Umbilical cord (tissue), 2 donors: ENCODE measurements at places on chromosomes 3 and 15.

- no peak for DNase-seq
These were observed 44.2 kb upstream of the RPL32 start for GRCh38 chr3:12885583-12885930.

GRCh38 chr3:167445491-167445890, 28.4 kb downstream of the SERPINI2 start:
- no peak for DNase-seq

DNA sequence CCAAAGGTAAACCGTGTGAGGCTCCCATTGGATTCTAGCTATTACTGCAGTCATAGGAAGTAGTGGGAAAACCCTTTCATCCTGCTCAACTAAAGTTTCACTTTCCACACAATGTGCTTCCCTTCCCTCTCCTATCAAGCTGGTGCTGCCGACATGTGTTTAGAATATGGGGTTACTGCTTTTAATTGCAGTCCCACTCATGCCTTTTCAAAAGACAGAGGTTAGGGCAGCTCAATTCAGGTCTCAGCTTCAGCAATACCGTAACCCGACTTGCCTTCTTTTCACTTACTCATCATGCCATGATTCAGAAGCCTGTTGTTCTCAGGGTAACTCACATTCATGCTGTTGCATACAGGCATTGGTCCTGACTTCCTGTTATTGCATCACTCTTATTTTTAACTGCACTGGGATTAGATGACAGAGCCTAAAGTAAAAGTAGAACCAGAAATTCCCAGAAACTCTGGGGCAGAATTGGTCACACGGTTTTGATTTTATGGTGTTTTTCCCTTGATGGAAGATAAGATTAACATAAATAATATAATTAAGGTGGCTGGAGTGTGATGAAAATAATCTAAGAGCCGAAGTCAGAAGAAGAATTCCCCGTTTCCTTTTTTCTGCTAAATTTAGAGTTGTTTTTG, 45.7 kb downstream of the C2CD4B start:
- DNase-seq: peak; percentile 68

GRCh38 chr3:113668015-113668414, 28.4 kb downstream of the USF3 start:
- no peak for DNase-seq

- DNase-seq: peak; percentile 85
These were observed 226.8 kb upstream of the BHLHE40 start for GRCh38 chr3:4752201-4753072.

DNA sequence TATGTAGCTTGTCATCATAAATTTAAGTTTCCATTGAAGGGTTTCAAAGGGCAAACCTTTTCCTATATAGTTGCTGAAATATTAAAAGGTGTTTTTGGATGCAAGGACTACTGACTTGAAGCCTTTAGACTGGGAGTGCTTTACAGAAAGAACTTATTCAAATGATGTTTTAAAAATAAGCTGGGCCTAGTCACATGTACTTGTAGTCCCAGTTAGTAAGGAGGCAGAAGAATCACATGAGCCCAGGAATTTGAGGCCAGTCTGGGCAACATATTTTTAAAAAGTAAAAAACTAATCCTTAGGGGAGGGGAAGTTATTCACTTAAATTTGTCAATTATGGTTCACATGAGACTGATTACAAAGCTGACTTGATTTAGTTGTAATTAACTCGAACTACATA, 65.0 kb downstream of the SMARCC1 start:
- no peak for DNase-seq

DNA sequence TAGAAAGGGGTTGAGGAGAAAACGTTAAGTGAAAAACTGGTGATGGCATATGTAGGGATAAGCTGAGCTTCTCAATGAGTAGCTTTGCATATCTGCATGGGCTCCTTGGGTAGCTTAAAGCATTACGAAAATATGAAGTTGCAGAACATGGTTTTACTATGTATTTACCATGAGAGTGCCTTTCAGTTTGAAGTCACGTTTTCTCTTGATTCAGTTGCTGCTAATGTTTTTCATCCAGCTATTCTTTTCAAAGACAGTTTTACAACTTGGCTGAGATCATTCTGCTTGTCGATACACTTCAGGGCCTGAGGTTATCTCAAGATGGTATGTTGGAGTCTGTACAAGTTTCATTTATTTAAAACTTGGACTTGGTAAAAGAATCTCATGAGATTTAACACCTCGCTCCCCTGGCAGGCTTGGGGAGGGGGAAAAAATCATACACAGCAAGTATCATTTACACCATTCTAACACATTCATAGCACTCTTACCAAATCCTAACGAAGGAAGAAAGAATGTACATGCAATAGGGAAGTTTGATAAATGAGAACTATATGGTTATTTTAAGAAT, 103.3 kb upstream of the CMC1 start:
- DNase-seq: peak; percentile 70

GRCh38 chr3:83926291-83926690, 1032.5 kb upstream of the CADM2 start:
- no peak for DNase-seq

DNA sequence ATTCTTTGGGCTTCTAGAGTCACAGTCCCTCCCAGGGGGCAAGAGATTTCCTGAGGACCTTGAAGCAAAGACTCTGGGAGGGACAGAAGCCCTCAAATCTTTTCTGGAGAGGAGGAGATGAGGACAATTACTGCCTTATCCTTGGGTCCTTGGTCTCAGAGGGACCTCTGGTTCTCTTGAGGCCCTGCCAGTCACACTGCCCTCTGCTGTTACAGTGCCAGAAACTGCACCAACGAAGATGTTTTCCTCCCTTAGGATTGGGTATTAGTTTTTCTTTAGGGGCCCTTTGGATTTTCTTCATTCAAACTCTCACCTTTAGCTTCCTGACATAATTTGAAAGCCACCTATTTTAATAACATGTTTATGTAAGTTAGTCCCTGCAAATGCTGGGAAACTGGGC, 58.2 kb upstream of the SCN5A start:
- DNase-seq: no peak

- DNase-seq: no peak
These were observed 192.2 kb downstream of the MBNL1 start for GRCh38 chr3:152460936-152461335.

DNA sequence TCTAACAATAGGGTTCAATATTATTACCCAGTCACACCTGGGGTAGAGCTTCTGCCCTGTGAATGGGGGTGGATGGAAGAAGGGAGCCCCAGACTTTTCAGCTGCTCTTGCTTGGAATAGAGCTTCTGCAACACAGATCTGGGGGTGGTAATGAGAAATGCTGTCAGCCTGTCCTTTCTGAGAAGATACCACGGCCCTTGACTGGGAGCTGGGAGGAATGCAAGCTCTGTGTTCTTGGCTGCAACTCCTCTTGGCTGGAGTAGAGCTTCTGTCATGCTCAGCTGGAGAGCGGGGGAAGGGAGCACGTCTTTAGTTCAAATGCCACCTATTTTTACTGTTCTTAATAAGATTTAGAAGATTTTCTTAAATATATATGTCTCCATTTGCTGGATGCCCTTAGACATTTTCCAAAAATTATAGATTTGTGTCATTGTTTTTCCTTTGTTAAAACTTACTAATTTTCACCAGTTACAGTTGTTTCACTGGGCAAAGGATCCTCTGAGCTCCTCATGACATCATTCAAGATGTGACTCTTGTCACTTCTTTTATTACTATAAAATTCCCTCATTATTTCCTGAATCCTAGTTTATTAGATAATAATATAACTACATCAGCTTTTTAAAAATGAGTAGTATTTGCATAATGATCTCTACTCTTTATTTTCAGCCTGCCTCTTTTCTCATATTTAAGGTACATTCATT, 180.0 kb upstream of the TGFBR2 start:
- peak; percentile 69 for DNase-seq

- no peak for DNase-seq
These were observed 21.7 kb upstream of the KPNA4 start for GRCh38 chr3:160587105-160587504.

DNA sequence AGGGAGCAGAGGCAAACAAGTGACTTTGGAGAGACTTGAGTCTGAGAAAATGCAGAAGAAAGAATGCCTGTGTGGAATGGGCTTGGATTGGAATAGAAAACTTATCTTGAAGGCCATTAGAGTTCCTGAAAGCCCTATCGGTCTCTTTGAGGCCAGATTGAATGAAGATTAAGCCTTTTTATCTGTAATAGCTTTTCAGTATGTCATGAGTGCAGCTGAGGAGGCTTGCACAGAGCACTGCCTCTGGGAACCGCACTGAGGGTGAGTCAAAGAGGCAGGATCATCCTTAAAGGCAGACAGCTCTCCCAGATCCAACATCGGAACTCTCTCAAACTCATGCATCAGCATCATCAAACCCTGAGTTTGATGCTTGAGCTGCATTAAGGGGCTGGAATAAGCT, 515.2 kb downstream of the NTRK3 start:
- peak; percentile 71 for DNase-seq

DNA sequence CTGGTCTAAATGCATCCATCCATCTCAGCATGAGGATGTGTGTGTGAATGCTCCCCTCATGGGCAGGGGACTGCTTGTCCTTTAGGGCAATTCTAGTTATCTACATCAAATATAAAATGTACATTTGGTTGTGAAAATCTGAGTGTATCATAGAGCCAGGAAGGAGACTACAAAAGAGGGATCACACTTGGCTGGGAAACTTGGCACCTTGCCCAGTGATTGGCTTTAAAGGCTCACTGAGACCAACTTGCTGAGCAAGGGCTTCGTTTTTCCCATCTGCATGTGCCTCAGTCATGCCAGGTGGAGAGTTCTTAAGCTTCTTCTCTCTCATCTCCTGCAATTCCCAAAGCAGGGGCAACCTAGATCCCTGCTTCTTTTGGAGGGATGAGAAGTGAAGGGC, 5.2 kb downstream of the CAPN3 start:
- no peak for DNase-seq

DNA sequence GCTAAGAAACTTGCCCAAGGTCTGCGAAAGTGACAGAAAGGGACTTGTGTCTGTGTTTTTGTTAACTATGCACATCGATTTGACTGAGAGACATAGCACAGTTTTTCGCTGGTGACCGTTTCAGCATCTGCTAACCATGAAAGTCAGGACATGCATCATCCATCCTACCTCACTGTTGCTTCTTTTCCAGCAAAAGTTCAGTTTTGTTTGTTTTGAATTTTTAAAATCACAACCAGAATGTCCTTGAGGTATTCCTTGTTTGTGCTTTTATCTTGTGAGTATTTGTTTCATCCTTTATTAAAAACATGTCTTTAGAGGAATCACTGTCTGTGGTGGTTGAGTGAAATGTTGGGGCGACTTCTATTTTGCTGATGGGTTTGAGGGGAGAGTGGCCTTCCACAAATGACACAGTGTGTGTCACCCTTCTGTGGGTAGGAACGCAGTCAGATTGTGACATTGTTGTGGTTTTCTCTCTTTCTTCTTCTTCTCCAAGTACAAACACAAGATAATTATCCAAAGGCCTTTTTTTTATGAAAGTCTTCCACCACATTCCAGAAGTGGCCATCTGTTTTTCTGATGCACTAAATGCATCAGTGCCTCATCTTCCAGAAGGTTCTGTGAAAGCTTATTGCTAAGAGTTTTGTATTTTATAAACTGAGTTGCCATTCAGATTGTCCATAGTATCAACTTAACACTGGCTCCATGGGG, 214.4 kb upstream of the NR2E3 start:
- peak; percentile 36 for DNase-seq

- peak; percentile 90 for DNase-seq
These were observed 212.4 kb downstream of the OPA1 start for GRCh38 chr3:193805448-193805847.

DNA sequence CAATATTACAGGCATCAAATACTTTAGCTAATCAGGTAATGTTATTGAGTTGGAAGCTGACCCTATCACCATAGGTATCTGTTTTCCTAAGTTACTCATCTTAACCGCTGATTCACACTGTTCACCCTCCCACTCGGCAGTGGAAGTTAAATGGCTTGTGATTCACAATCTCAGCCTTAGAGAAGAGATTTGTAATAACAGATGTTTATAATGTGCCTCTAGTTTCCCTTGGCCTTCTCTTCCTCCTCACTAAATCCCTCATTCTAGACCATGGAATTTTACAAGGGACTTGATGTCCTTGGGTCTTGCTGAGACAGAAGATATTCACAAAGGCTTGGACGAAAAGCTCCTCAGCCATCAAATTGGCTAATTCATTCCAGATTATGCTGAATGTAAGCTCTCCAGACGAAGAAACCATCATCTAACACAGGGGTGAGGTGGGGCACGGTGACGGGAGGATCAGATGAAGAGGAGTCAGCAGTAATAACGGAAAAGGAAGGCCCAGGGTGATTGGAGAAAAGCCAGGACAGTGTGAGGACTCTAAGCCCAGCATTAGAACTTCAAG, 931.7 kb downstream of the MCTP2 start:
- DNase-seq: peak; percentile 35

GRCh38 chr3:186452517-186452916, 90.5 kb upstream of the DGKG start:
- peak; percentile 8 for DNase-seq

DNA sequence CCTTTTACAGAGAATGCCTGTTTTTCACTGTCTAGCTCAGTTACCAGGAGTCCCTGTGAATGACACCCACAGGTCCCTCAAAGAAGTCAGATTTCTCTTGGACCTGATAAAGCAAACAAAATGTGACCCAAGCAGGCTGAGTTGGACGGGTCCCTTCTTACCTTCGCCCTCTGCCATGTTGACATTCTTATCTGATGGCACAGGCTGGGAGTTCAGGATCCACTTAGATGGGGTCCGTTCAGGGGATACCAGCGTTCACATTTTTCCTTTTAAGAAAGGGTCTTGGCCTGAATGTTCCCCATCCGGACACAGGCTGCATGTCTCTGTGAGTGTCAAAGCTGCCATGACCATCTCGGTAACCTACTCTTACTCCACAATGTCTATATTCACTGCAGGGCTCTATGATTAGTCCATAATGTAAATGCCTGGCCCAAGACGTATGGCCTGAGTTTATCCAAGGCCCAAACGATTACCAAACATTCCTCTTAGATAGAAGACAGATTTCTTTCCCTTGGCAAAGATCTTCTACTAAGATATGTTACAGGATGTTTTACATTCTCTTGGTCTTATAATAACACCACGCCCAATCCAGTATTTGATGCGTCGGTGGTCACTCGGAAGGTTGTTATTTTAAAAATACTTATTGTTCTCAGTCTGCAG, 179.1 kb downstream of the THSD4 start:
- peak; percentile 46 for DNase-seq

- no peak for DNase-seq
These were observed 41.8 kb downstream of the FILIP1L start for GRCh38 chr3:100072326-100073048.

GRCh38 chr15:76336254-76337058, at the start of gene ISL2:
Gene ISL2, plus strand, starts transcription at chr15:76336773. Its CDS starts 111 bp downstream, at chr15:76336884.
- DNase-seq: no peak

GRCh38 chr3:179745079-179745478, 92.2 kb downstream of the USP13 start:
- no peak for DNase-seq

- no peak for DNase-seq
These were observed 311.3 kb downstream of the SLC9A9 start for GRCh38 chr3:143536817-143537535.

DNA sequence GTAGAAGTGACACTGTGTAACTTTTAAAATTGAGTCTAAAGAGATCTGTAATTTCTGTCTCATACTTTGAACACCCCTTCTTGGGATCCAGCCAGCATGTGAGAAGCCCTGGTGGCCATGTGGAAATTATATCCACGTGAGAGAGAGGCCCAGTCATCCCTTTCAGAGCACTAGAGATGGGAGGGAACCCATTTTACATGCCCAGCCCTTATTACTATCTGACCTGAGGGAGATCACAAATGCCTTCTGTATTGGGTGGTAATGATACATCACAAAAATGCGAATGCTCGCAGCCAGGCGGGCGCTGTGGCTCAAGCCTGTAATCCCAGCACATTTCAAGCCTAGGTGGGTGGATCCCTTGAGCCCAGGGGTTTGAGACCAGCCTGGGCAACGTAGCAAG, 27.3 kb upstream of the TRAK1 start:
- peak; percentile 30 for DNase-seq

- DNase-seq: no peak
These were observed 748.7 kb upstream of the CFAP20DC start for GRCh38 chr3:59798372-59799086.
